ENCODE measurements at places on chromosomes 12 and 14.
A peak's percentile ranks its signal among the peaks of the same experiment; 100 is the strongest.

DNA sequence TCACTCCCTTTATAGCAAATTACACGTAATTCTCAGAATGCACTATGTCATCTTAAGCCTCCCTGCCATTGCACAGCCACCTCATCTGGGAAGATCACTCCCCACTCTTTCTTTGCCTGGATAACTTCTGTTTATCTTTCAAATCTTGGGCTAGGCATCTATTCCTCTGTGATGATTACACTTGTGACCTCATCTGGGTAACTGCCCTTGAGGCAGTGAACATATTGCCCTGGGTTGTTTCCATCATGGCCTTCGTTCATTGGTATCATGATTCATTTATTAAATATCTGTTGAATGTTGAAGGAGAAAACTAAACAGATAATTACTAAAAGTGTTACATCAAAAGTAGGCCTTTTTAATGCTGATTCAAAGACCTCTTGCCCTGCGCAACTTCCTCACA is 26.2 kb upstream of the PDE3A start:
- DNase-seq, result no peak

DNA sequence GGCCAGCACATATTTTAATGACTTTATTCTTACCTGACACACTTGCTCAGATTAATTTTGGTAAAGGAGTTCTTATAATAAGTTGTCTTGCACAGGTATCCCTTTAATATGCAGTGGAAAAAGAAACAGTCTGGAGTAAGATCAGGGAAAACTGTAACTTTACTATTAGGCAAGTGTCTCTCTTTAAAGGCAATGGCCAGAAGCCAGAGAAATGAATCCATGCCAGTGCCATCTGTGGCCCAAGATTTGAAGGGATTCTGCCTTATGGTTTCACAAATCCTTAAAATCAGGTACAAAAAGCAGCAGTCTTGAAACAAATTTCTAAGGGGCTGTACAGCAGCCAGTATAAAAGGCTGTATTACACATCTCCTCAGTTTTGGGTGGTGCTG is 22.4 kb downstream of the NFYB start:
- DNase-seq, result no peak

- peak; percentile 28 for DNase-seq
These were observed 102.9 kb downstream of the RPS29 start for GRCh38 chr14:49483268-49483667.

- no peak for DNase-seq
These were observed 23.5 kb upstream of the PYGL start for GRCh38 chr14:50967790-50968189.

DNA sequence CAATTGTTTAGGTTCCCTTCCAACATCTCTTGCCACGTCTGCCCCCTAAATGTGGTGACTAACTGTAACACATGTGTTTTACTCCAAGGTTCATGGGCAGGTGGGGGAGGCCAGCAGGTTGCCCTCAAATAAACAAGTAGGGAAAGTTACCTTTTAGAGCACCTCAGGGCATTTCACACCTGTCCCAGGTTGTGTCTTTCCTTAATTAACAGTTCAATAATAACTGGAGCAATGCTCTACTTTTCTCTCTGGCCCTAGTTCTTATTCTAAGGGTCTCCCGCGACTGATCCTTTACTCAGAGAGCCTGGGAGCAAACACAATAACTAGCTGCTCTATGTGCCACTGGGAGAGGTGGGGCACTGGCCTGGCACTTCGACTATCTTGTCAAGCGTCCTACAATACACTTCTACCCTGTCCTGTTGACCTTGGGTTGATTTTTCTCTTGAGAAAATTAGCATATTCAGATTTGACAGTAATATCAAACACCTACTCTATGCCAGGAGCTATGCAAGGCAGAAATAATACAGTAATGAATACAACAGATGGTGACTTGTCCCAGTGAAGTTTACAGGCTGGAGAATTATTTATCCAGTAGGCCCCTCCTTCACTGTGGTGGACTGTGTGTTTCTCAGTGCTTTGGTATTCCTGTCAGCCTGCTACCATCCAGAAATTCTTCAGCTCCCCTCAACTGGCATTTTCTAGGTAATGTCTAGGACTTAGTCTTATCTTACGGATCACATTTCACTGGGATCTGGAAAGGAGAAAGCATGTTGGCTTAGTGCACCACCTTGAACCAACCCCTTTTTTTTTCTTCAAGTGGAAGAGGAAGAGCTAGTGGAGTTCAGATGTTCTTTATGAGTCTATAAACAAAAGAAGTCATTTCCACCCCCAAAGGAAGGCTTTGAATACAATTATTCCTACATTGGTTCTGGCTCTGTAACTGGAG is 202.6 kb downstream of the CRADD start:
- no peak for DNase-seq

- DNase-seq, result peak; percentile 94
These were observed at the start of gene CLBA1 for GRCh38 chr14:104985675-104986486. Gene CLBA1, plus strand, starts transcription at chr14:104985788. Its CDS starts 644 bp downstream, at chr14:104986432.

- DNase-seq, result no peak
These were observed 16.8 kb downstream of the WNT5B start for GRCh38 chr12:1645819-1646218.

GRCh38 chr12:99435095-99435791 is 212.3 kb upstream of the GARIN6 start:
- DNase-seq, result no peak

DNA sequence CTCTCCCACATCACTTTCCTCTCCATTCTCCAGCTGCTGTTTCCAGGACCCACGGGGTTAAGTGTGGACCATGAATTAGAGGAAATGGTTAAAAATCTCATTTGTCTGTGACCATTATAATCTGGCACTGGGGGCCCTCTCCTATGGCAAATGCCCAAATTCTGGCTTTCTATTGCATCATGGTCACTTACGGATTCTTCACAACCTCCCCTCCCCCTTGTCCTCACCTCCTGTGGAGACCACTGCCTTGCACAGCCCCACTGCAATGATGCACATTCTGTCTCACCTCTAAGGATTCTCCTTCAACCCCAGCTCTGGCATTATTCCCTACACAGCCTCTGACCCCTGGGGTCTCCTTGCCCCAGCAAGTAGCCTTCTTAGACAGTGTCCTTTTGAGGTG is 18.9 kb downstream of the BCAT1 start:
- DNase-seq, result no peak

GRCh38 chr12:124694250-124694649 is 126.8 kb upstream of the NCOR2 start:
- no peak for DNase-seq

- no peak for DNase-seq
These were observed 9.2 kb downstream of the HIP1R start for GRCh38 chr12:122844366-122844971.

DNA sequence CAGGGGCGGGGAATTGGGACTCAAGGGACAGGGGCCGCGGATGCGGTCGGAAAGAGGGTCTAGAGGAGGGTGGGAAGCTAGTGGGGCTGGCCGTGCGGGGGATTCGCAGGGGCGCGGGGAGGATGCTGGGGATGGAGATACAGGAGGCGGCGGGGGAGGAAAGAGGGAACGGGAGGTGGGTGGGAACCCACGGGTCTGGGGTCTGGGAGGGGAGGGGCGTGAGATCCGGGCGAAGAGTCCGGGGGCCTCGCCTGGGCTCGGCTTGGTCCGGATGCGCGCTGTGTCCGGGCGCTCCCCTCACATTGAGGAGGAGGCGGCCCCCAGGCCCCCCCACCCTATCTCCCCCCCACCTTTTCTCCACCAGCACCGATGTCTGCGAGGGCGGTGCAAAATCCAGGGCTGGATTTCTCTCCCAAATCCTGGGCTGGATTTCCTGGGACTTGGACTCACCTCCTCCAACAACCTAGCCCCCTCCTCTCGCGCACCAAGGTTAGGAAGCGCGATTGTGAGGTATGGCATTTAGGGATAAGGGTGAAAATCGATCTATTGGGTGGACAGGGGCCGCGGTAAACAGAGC is at the start of gene AGAP2:
Gene AGAP2, minus strand, starts transcription at position 82 of the 577 bp plus-strand sequence. CDS start 496 bp downstream, outside the sequence.
- DNase-seq, result peak; percentile 26

- DNase-seq, result no peak
These were observed 37.8 kb upstream of the LRRC10 start for GRCh38 chr12:69648476-69648875.

- peak; percentile 69 for DNase-seq
These were observed 374.4 kb downstream of the DPF3 start for GRCh38 chr14:72519543-72519942.

Measured in common myeloid progenitor, CD34-positive (primary cell).